SW480 (cell line): ENCODE measurements at places on chromosomes 6 and 20.

GRCh38 chr6:155936127-155936526, 480.5 kb upstream of the NOX3 start:
- no peak for DNase-seq

GRCh38 chr6:101527467-101527866, 134.0 kb downstream of the GRIK2 start:
- no peak for DNase-seq

DNA sequence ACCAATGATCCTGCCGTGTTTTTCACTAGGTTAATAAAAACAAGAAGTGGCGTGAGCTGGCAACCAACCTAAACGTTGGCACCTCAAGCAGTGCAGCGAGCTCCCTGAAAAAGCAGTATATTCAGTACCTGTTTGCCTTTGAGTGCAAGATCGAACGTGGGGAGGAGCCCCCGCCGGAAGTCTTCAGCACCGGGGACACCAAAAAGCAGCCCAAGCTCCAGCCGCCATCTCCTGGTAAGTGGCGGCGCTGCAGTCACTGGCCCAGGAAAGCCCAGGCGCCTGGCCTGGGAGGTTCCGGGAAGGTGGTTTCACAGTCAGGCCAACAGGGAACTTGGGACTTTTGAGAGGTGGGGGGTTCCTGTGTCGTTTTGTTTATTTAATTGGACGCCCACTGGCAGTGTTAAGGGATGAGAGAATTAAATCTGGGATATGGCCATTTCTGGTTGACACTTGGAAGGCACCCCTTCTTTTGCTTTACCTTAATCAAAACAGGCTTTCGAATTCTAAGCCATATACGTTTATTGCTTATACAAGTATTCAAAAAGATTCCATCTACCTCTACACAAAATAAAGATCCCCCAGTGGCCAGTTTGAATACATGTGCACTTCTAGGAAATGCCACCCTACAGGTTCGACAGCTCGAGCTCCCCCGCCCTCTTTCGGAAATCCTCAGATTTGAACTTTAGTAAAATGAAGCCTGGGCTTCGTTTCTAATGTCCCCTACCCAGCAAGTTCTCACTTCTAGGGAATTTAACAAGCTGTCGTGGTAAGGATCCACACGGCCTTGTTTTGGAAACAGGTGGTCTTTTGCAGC, 138.9 kb downstream of the TMEM242 start:
- DNase-seq: peak; percentile 2

DNA sequence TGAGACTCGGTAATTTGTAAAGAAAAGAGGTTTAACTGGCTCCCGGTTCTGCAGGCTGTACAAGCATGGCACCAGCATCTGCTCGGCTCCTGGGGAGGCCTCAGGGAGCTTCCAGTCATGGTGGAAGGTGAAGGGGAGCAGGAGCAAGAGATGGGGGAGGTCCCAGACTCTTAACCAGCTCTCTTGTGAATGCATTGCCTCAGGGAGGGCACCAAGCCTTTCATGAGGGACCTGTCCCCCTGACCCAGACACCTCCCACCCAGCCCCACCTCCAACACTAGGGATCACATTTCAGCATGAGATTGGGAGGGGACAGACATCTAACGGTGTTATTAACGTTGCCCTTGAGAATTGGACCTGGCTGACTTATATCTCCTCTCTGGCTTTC, 68.6 kb downstream of the PTPN1 start:
- DNase-seq: no peak

DNA sequence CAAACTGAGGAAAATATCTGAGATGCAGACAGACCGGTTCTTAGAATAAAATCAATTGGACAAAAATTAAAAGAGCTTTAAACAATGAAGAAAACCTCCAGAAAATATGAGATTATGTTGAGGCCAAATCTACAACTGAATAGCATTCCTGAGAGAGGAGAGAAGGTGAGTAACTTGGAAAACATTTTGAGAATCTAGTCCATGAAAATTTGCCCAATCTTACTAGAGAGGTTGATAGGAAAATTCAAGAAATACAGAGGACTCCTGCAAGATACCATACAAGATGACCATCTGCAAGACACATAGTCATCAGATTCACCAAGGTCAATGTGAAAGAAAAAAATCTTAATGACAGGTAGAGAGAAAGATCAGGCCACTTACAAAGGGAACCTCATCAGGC, 437.7 kb upstream of the ADGRB3 start:
- no peak for DNase-seq

- DNase-seq: no peak
Observed at GRCh38 chr6:137909533-137909932, 42.5 kb downstream of the TNFAIP3 start.

- no peak for DNase-seq
Observed at GRCh38 chr6:2746557-2747061, 4.1 kb downstream of the MYLK4 start.

- no peak for DNase-seq
Observed at GRCh38 chr20:8335495-8336195, 203.6 kb downstream of the PLCB1 start.

GRCh38 chr6:46453741-46454316, 37.4 kb downstream of the RCAN2 start:
- no peak for DNase-seq

GRCh38 chr20:2507464-2507863, 1.3 kb downstream of the ZNF343 start:
- DNase-seq: no peak

DNA sequence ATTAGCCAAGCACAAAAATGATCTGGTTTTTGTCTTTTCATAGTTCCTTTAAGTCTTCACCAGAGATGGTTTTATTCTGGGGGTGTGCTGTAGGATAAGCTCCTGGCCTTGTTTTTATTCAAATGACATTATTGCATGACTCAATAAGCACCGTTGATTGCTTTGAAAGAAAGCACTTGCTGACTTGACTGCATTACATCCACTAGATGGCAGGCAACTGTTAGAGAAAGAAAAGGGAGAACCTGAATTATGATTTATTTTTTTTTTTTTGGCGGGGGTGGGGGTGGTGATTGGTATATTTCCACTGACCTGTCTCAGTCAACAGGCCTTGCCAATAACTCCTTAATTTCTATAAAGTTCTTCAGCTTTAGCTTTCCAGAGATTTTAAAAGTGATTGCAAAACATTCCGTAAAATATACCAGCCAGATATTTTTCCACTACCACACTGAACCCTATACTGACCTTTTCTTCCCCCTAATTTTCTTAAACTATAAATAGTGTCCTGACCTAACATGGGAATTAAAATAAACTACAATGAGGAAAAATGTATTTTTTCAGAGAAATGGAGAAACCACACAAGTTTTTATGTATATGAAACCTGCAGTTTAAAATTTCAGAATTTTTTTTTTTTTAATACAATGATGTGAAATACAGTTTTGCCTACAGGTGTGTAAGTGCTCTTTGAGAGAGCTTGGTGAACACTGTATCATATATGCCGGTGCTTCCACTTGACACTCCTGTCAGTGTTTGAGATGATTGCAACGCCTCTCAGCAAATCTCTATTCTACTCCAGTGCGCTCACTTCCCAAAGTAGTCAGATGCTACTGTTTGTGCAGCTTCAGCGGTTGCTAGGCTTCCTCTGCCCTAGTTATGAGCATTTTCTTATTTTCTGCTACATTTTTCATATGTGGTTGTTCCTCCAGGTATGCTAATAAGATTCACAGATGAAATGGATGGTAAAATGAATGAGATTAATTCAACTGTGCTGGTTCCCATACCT, 274.3 kb downstream of the CD109 start:
- DNase-seq: peak; percentile 71

GRCh38 chr6:129447198-129447565, 262.8 kb downstream of the ARHGAP18 start:
- no peak for DNase-seq

GRCh38 chr6:154410619-154411072, 54.0 kb upstream of the IPCEF1 start:
- peak; percentile 12 for DNase-seq

DNA sequence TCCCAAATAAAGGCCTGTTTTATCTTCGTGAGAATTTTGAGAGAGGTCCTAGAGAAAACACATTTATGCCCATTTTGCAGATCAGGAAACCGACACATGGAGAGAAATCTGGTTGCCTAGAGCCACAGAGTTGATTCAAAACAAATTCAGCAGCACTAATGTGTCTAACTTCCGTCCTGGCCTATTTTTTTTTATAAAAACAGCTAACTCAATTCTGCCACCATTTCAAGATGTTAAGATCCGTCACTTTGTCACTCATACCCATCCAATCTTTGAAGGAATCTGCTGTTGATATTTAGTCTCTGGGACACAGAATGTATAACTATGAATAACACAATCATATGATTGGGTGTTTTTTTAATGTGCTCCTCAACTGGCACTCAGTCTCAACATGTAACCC, 611.1 kb upstream of the ARID1B start:
- DNase-seq: no peak

DNA sequence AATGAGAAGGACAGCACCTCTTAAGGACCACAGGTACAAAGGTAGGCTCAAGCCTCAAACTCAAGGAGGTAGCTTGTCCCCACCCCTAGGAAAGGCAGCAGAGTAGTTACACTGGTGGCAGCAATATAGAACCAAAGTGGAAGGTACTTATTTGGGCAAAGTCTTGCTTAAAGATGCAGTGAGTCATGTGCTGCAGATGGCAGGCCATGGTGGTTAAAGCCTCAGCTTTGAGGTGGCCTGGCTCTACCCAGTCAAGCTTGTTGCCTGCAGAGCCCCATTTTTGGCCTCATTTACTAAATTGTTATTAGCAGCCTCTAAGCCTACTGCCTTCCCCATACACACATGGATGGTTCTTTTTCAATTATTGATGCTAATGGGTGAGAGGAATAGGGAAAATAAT, 146.0 kb downstream of the ELOVL4 start:
- DNase-seq: no peak

- DNase-seq: no peak
Observed at GRCh38 chr6:148999929-149000468, 253.2 kb downstream of the UST start.

GRCh38 chr20:53800883-53801604, 207.4 kb upstream of the ZNF217 start:
- DNase-seq: no peak

- no peak for DNase-seq
Observed at GRCh38 chr20:25242231-25242630, 5.7 kb upstream of the PYGB start.

DNA sequence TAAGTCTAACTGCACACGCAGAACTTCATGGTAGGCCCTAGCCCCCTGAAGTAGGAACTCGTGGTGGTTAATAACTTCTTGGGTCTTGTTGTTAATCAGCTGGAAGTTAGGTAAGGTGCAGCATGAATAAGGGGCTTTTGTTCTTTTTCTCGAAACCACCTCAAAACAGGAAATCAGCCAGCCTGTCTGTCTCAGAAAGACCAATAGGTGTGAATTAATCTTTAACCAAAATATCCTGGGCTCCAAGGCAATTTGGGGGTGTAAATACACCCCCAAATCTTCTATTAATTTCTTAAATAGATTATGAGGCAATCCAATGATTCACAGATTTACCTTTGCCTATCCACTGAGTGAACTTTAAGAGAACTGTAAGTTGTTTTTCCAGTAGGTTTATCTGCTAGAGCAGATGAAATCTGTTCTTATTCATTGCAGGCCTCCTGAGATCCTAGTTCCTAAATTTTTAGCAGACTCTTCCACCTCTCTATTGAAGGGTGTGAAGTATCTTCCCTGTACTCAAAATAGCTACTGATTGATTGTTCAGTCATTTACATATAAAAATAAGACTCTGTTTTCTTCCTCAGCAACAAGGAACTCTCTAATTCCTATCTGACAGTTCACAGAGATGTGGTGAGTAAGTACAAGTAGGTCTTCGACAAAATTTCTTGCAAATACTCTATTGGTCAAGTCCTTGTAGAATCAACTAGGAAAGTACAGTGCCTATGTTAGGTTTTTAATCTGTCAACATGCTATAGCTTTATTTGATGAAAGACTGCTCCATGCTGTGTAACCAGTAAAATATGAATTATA, 427.1 kb upstream of the NOX3 start:
- DNase-seq: no peak

GRCh38 chr6:137581019-137581707, 87.0 kb upstream of the OLIG3 start:
- no peak for DNase-seq

DNA sequence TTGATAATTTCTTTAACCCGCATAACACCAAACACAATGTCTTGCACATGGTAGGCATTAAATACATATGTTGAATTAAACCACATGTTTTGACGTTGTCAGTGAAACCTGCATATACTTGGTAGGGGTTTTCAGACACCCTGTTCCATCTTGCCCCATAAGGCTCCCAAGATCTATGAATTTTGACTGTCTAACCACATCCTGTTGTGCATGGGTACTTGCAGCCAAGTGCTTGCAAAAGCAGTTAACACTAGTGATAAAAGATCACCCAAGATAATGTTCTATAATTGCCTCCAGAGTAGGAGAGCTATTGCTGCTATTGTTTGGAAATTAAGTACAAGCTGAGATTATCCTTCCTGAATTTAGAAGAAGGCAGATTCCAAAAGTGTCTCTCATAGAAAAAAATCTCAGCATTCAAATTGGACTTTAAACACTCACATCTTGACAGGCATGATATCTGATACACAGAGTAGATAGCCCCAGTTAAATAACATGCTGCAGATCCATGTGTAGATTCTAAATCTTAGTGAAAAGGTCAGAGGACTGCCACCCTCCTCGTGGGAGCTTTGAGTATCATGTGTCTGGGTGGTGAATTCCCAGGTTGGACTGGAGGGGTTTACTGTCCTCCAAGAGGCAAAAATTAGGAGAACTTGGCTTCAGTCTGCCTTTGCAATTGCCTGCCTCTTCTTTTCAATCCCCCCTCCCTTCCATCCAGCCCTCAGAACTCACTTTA, 25.8 kb upstream of the CCN6 start:
- no peak for DNase-seq

DNA sequence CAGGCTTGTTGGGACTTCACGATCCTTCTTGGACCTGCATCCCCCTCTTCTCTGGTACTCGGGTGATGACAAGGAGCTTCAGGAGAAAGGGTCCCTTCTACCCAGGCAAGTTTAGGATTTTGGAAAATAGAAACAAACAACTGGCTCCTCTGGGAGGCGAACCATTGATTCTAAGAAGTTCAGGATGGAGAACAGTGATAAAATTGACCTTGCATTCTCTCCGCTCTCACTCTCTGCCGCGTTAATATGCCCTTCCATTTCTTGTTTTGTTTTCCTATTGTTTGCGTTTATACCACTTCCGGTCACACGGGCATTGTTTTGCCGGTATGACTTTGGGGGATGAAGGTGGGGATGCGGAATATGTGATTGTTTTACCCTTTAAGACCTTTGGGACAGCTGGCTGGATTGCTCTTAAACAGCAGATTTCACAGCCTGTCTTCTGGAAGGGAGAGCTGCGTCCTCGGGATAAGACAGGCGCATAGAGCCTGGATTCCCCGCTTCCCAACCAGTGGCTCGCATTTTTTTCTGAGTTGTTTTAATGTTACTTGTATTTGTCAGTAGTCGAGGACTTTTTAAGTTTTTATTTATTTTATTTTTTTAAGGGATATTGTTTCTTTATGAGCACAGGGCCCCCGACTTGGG, 144.3 kb upstream of the ZNF184 start:
- peak; percentile 14 for DNase-seq

DNA sequence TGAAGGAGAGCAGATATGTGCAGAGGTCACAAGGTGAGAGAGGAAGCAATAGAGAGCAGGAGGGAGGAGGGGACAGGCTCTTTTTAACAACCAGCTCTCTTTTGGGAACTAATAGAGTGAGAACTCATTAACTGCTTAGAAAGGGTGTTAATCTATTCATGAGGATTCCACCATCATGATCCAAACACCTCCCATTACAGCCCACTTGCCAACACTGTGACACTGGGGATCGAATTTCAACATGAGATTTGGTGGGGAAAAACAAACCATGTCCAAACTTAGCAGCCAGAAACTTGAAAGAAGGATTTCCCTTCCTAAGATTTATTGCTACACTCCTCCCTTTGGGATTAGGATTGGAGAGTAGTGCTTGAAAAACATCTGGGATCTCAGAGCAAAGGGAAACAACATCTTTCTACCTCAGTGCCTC, 135.5 kb upstream of the PLCB4 start:
- DNase-seq: no peak
